Stimulated activated memory B cell treated with anti-CD40 and anti-IgM and Interleukin-4, amounts not matched to agents 10 μg/mL and 1 μg/mL and 100 μg/mL, for 72 hours (primary cell): ENCODE measurements at places on chromosomes 1 and 21.

GRCh38 chr1:159752135-159752580, 28.6 kb upstream of the DUSP23 start:
- H3K27ac ChIP-seq: no peak overlapping the region
- H3K4me3 ChIP-seq: no peak overlapping the region
- H3K27me3 ChIP-seq: peaks cover 24% of the 10 kb centered on the region
- no peaks in the 10 kb centered on the region for H3K36me3 ChIP-seq
- ATAC-seq: no peak

- H3K27ac ChIP-seq: no peak overlapping the region
- H3K4me3 ChIP-seq: no peak overlapping the region
- H3K4me1 ChIP-seq: no peaks in the 10 kb centered on the region
- ATAC-seq: no peak
- no peaks in the 10 kb centered on the region for H3K27me3 ChIP-seq
Observed at GRCh38 chr1:240524356-240525069, 87.4 kb downstream of the GREM2 start.

- H3K36me3 ChIP-seq: no peaks in the 10 kb centered on the region
- no peak overlapping the region for H3K27ac ChIP-seq
- H3K4me1 ChIP-seq: no peaks in the 10 kb centered on the region
- H3K27me3 ChIP-seq: peaks cover 10% of the 10 kb centered on the region
- ATAC-seq: no peak
- H3K4me3 ChIP-seq: no peak overlapping the region
Observed at GRCh38 chr1:55836086-55836485, 620.9 kb upstream of the USP24 start.

- H3K27ac ChIP-seq: no peak overlapping the region
- H3K27me3 ChIP-seq: peaks cover 2% of the 10 kb centered on the region
- H3K4me3 ChIP-seq: no peak overlapping the region
- no peaks in the 10 kb centered on the region for H3K36me3 ChIP-seq
Observed at GRCh38 chr21:46051821-46052675, 45.9 kb upstream of the COL6A2 start.

GRCh38 chr1:57517587-57518374, 93.9 kb upstream of the DAB1 start:
- H3K27me3 ChIP-seq: peaks cover 14% of the 10 kb centered on the region
- H3K36me3 ChIP-seq: no peaks in the 10 kb centered on the region
- no peak overlapping the region for H3K4me3 ChIP-seq
- H3K4me1 ChIP-seq: no peaks in the 10 kb centered on the region

- H3K36me3 ChIP-seq: peaks cover 27% of the 10 kb centered on the region
- peaks cover 8% of the 10 kb centered on the region for H3K4me1 ChIP-seq
- no peaks in the 10 kb centered on the region for H3K27me3 ChIP-seq
- no peak overlapping the region for H3K4me3 ChIP-seq
- ATAC-seq: no peak
Observed at GRCh38 chr1:168155910-168156309, 19.2 kb upstream of the GPR161 start.

DNA sequence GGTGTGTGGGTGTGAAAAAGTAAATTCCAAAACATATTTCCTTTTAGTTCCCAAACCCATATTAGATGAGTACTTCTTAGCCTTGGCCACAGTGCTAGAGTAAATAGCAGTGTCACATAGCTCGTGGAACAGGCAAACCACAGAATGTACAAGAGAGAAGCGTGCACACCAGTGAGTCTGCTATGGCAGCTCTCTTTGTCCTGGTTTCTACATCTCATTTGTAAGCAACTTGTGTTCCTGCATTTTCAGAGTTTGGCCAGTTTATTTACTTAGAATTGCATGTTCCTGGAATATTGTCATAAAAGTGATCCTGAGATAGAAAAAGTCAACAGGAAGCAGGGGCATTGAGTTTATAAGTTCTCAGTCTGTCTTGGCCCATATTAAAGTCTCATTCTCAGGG, 142.1 kb downstream of the DHRS3 start:
- ATAC-seq: no peak
- no peaks in the 10 kb centered on the region for H3K27me3 ChIP-seq
- peak overlapping the region; percentile 68 for H3K27ac ChIP-seq
- peaks cover 44% of the 10 kb centered on the region for H3K36me3 ChIP-seq
- H3K4me3 ChIP-seq: no peak overlapping the region

GRCh38 chr1:85109475-85109874, 61.2 kb upstream of the MCOLN3 start:
- no peak overlapping the region for H3K27ac ChIP-seq
- no peaks in the 10 kb centered on the region for H3K4me1 ChIP-seq
- H3K4me3 ChIP-seq: no peak overlapping the region
- ATAC-seq: no peak
- no peaks in the 10 kb centered on the region for H3K27me3 ChIP-seq

- H3K4me3 ChIP-seq: no peak overlapping the region
- H3K4me1 ChIP-seq: peaks cover 16% of the 10 kb centered on the region
- no peak for ATAC-seq
- H3K36me3 ChIP-seq: no peaks in the 10 kb centered on the region
Observed at GRCh38 chr21:34034369-34035014, 38.9 kb upstream of the MRPS6 start.

DNA sequence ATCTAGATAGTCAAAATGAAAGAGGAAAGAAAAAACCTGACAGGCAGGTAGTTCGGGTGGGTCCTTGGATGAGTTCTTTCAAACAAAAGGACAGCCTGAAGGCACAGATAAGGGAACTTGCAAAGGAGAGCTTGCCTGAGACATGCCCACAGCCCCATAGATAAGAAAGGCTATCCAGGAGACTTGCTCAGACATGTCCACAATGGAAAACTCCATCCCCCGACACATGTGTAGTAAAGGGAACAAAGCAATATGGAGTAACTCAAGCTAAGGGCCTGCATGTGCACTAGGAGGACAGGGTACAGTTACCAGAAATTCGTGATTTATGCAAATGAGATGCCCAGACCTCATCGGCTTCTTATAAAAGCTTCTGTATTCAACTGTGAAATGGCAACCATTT, 281.5 kb downstream of the NEGR1 start:
- no peaks in the 10 kb centered on the region for H3K4me1 ChIP-seq
- H3K27ac ChIP-seq: no peak overlapping the region
- H3K36me3 ChIP-seq: no peaks in the 10 kb centered on the region
- ATAC-seq: no peak
- no peaks in the 10 kb centered on the region for H3K27me3 ChIP-seq

DNA sequence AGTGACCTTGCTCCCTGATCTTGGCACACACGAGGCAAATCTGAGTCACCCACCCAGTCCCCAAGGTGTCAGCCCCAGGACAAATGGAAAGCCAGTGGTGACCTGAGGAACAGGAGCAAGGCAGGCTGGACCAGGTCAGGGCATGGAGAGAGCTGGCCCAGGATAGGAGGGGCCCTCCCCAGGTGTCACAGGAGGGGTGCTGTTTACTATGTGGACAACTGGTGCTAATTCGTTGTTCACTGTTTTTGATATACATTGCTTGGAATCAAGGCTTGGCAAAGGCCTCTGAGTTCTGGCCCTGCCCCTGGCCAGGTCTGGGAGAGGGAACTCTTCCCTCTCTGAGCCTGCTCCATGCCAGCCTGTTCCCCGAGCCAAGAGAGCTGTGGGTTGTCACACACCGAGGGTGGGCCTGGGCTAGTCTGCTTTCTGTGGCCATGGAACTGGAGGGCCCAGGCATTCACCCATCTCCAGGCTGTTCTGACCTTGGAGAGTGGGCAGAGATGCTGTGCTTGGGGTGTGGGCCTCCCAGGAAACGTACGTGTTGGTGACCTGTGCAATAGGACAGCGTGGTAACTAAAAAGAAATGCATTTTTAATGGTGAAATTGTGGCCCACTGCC, 41.8 kb downstream of the CRYAA start:
- no peak overlapping the region for H3K27ac ChIP-seq
- H3K4me1 ChIP-seq: peaks cover 9% of the 10 kb centered on the region
- ATAC-seq: no peak
- no peak overlapping the region for H3K4me3 ChIP-seq
- H3K27me3 ChIP-seq: peaks cover 37% of the 10 kb centered on the region
- H3K36me3 ChIP-seq: no peaks in the 10 kb centered on the region

DNA sequence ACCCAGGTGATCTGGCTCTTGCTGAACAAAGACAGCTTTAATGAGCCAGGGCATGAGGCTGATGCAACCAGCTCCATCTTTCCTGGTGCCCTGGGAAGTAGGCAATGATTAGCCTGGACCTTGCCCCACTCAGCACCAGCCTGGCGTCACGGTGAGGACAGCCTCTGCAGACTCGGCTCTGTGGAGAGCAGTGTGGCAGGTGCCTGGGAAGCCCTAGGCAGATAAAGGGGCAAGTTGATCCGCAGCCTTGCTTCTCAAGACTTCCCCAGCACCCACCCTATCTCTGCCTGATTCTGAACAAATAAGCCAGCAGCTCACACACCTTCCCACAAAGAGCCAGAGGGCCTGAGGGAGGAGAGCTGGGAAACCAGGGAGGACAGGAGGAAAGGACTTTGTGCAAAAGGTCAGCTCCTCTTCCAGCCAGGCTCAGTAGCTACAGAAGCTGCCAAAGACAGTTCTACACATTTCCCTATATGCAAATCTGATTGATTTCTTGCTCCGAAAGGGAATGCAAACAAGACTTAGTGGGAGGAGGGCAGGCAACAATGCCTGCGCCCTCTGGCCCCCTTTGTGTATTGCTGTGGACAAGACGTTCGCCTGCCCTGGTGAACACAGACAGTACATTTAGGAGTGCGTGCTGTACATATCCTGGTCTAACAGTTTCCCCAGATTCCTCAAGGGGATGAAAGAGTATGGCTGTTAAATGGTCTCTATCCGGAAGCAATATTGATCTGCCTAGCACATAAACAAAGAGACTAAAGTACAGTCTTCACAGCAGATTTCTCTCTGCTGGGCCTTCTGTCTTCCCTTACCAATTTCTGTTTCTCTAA, 63.8 kb downstream of the BCAR3 start:
- ATAC-seq: no peak
- H3K4me3 ChIP-seq: no peak overlapping the region
- H3K27me3 ChIP-seq: no peaks in the 10 kb centered on the region
- H3K4me1 ChIP-seq: peaks cover 68% of the 10 kb centered on the region
- H3K27ac ChIP-seq: peak overlapping the region; percentile 94

DNA sequence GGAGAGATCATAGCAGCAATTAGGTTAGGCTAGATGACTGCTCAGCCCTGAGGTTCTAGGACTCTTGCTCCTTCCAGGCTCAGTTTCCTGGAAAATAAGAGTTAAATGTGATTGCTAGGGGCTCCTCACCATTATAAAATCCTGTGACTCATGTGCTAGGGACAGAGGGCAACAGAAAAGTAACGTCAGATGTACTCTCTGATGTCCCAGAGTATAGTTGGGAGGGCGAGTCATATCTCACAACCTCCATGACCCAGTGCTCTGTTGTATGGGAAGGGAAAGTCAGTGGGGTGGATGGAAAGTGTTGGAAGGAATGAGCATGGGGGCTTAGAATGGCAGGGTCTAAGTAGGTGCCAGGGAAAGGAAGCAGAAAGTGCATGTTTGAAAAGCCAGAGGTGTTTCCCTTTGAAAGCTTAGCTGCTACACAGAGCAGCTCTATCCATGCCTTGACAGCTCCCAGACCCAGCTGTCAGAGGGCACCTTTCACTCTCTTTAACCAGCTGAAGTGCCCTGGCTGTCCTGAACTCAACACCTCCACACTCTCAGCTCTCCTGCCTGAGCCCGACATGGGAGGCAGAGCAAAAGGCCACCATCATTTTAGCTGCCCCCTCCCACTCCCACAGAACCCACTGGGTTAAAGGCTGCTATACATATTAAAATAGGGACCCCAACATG, 11.6 kb downstream of the GJA5 start:
- H3K27ac ChIP-seq: no peak overlapping the region
- peaks cover 14% of the 10 kb centered on the region for H3K27me3 ChIP-seq
- ATAC-seq: no peak
- no peaks in the 10 kb centered on the region for H3K36me3 ChIP-seq

DNA sequence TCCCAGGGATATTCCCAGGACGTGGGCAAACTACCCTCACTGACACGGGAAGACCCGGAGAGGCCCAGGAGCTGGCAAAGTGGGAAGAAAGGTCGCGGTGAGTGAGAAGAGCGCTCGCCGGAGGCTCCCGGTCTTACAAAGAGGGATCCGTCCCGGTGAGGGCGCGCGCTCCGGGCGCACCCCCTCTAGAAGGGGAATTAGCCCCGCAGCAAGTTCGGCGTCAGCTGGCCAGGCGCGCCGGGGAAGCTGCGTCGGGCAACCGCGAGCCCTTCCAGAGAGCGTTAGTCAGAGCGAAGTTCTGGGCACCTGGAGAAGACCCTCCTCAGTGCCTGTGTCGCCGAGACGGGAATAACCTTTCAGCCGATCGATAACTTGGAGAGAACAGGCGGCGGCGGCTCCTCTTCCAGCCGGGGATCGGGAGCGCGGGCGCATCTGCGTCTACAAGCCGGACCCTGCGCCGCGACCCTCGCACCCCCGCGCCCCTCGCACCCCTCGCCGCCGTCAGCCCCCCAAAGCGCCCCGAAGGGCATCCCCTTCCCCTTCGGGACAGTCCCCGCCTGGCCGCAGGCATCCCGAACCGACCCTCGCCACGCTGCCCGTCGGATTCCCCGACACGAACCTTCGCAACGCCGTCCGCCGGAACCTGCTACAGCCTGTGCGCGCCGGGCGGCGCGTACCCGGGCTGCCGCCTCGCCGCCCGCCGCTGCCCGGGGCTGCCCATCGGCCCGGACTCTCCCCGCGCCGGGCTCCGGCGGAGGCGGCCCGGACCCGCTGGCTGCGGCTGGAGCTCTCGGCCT, 485 bp downstream of the SIPA1L2 start:
- H3K36me3 ChIP-seq: no peaks in the 10 kb centered on the region
- ATAC-seq: peak; percentile 60
- peak overlapping the region; percentile 76 for H3K4me3 ChIP-seq
- H3K4me1 ChIP-seq: peaks cover 14% of the 10 kb centered on the region

DNA sequence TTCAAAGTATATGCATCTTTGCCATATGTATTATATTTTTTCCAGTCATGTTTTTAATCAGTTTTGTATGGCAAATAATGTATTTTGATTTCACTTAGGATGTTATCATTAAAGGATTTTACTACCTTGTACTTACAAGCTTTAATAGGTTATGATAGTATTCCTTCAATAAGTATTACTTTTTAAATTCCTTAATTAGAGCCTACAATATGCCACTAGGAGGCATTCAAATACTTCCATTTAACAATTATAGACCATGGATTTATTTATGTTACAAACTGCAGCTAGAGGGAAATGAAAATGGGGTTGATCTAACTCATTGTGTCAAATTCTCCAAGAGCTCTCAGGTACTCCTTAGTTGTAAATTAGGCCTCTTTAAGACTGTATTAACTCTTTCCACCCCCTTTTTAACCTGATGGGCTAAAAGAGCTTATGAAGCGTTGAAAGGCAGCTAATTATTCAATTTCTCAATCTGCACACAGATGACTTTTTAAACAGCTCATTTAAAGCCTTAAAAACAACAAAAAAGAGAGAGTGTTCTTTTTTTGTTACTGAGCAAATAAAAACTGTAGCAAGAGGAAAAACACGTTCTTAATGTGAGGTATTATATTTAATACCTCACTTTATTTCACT, 156.2 kb downstream of the DENND1B start:
- H3K27ac ChIP-seq: no peak overlapping the region
- H3K4me3 ChIP-seq: no peak overlapping the region
- ATAC-seq: no peak
- peaks cover 5% of the 10 kb centered on the region for H3K4me1 ChIP-seq

DNA sequence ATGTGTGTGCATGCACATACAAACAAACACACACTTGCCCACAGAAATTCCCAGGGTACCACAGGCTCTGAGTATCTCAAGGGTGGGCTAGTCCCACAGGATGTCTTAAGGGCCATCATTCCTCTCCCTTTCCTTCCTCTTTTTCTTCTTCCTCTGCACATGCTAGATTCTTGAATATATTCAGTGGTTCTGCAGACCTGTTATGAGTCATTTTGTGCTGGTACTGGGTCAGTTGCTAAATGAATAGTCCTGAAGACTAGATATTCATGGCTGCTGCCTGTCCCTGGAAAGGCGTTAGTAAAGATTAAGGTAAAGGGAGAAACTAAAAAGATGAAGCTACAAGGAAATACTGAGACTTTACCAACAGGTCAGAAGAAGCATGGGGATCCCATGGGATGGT, 256.7 kb upstream of the KIAA0040 start:
- peaks cover 17% of the 10 kb centered on the region for H3K4me1 ChIP-seq
- no peaks in the 10 kb centered on the region for H3K36me3 ChIP-seq
- H3K27ac ChIP-seq: no peak overlapping the region
- H3K27me3 ChIP-seq: no peaks in the 10 kb centered on the region
- no peak overlapping the region for H3K4me3 ChIP-seq
